Non-pigmented ciliary epithelial cell (primary cell): ENCODE measurements at places on chromosomes 3 and 15.
A peak's percentile ranks its signal among the peaks of the same experiment; 100 is the strongest.

DNA sequence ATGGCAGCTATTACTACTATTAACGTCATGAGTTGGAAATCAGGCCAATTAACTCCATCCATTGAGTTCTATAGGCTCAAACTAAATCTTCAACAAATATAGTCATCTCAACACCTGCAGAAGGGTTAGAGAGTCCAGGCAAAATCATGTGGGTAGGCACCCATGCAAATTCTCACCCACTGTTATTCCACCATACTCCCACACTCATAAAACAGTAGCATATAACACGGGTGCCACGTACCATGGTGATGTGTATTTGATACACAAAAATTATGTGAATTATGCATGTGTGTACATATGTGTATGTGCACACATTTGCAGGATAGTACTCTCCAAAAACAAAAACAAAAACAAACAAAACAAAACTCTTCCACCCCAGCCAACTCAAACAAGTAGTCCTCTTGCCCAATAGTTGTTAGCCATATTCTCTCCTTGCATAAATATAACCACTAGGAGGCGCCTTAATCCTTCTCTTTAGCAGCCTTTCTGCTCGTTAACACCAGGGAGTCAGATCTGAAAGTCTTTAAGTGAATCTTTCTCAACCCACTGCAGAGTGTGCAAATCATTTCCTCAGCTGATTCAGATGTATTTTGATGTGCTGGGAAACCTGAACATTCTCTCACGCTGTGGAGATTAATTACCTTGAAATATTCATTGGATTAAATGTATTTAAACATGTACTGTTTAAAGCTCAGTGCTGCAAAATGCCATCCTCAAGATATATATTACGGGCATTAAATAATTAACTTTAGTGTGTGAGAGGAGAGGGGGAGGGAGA lies 38.0 kb upstream of the COPB2 start:
- DNase-seq = peak; percentile 52

DNA sequence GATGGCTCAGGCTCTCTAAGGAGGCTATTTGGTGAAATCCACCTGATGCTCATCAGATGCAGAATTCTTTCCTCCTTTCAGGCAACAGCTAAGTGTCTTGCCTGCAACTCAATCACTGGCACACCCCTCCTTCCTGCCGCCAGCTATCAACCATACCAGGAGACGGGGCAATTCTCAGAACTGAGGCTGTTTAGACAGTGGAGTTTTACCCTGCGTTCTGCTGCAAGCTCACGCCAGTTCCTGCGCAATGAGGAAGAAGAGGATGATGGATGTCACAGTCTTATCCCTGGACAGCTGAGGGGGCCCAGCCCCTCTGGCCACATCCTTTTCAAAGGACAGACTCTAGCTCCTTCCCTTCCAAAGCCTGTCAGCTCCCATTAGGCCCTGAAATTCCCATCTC lies 7.0 kb upstream of the MANF start:
- no peak for DNase-seq

GRCh38 chr3:125214738-125215137 lies 2.2 kb upstream of the SLC12A8 start:
- no peak for DNase-seq

GRCh38 chr15:62482785-62483429 lies 317.8 kb upstream of the C2CD4B start:
- no peak for DNase-seq

DNA sequence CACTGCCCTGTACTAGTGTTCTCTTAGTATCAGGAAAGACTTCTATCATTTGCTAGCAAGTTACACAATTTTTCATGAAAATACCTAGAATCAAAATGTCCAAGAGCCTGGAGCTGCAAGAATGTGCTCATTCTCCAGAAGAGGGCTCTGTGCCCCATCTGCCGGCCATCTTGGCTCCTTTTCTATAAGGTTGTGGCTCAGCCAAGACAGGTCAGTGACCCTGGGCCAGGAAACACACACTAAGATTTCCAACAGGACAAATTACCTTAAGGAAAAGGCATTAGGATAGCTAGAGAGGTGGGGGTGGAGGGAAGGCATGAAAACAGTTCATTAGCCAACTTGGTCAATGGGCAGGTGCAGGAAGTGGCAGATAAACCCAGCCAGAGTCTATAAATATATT lies 20.7 kb downstream of the TIMP4 start:
- DNase-seq = no peak

- no peak for DNase-seq
These were observed 147.5 kb upstream of the PDZRN3 start for GRCh38 chr3:73772076-73772886.

DNA sequence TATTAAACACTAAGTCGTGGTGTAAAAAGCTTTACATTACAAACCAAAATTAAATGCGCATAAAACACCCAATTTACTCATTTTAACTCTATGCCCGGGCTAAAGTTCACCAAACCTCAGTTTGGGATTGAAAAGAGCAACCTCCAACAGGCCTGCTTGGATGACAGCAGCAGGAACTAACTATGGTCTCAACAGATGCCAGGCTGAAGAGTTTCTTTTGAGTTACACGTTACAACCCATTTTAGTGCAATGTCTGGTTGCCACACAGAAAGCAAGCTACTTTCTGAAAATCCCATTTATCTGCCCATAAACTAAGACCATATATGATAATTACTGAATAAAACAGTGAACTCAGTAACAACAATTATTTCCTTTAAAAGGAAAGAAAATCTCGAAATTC lies 2.2 kb downstream of the SATB1 start:
- DNase-seq = no peak

DNA sequence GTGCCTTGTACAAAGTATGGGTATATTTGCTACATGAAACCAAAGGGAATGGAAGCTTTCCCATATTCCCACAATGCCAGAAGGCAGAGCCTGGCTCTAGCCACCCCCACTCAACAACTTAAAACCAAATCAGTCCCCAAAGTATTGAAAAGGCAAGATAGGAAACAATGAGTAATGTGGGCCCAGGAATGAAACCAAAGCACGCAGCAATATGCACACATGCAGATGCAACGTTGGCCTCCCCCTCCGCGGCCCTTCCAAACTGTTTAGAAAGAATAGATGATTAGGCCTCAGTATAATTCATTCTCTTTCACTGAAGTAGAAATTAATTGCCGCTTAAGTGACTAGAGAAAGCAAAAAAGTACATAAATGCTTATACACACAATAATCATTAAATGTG lies 59.1 kb downstream of the THRB start:
- DNase-seq = no peak

GRCh38 chr15:98728811-98729160 lies 80.4 kb downstream of the IGF1R start:
- no peak for DNase-seq

- DNase-seq = no peak
These were observed 245.5 kb downstream of the TBL1XR1 start for GRCh38 chr3:176951586-176952292.

GRCh38 chr3:41598402-41599126 lies 363.3 kb downstream of the ULK4 start:
- DNase-seq = no peak

DNA sequence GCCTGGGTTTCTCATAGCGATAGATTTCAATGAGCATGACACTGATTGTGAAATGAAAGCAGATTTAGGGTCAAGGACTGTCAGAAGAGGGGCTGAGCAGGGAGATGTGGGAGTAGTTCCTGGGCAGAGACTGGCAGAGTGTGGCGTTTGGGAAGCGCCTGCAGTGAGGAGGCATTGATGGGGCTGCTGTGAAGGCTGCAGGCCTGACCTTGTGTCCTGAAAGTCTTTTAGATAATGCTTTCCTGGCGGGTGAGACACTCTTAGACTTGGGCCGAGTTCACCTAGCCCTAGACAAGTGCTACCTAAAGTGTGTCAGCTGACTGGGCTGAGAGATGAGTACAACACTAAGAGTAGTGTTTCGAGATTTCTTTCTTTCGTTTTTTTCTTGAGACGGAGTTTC lies 20.7 kb downstream of the USP13 start:
- no peak for DNase-seq

DNA sequence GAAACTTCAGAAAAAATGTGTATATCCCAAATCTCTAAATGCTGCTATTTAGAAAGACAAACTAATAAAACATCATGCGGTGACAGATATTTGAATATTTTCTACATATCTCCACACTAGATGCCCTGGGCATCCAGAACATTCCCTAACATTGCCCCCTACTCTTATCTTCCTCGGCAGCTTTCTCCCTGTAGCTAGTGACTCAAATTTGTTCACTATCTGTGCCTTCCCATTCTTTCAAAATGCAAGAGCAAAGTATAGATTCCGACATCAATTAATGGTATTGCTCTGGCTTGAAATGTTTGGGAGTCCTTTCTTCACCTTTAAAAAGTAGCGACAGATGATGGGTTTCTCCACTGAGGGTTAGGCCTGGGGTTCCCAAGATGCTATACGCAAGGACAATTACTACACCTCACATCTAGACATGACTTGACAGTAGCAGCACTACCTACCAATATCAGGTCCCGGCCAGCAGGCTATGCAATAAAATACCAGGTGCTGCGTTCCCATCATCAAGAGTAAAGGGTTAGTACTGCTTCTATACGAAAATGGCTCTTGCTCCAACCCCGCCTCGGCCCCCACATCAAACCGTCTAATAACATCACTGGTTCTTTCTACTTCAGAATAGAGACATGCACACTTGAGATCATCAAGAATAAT lies 631 bp downstream of the UBR1 start:
- DNase-seq = no peak

GRCh38 chr15:101455291-101456025 lies 34.0 kb downstream of the PCSK6 start:
- no peak for DNase-seq

DNA sequence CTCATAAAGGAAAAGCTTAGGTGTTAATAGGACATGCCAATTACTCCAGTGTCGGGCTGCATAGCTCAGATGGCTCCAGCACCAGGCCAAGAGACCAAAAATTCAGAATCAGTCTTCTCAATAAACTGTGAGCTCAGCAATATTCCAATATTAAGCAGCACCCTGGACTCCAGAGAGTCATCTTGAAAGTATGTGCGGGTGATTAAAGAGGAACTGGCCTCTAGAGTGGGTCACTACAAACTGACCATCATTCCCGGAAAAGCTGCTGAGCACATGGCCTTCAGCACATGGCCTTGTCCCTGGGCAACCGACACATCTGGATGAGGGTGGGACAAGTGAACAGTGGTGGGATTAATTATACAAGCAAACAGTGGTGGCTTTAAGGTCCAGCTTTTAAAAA lies 59.0 kb downstream of the MAGI1 start:
- no peak for DNase-seq

DNA sequence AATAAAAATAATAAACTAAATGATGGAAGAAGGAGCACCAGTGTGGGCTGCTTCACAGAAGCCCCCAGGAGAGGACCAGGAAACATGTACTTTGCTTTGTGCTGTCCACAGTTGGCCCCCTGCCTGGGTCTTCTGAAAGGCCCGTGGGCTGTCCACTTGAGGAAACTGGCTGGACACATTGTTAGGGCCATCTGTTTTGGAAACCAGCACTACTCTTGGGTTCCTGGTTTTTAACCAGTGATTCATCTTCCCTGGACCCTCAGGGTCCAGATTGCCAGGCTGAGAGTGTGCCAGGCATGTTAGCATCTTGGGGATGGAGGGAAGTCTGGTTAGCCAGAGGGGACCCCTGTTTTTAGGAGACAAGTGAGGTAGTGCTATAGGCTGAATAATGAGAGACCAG lies 297.2 kb upstream of the C2CD4B start:
- DNase-seq = no peak

DNA sequence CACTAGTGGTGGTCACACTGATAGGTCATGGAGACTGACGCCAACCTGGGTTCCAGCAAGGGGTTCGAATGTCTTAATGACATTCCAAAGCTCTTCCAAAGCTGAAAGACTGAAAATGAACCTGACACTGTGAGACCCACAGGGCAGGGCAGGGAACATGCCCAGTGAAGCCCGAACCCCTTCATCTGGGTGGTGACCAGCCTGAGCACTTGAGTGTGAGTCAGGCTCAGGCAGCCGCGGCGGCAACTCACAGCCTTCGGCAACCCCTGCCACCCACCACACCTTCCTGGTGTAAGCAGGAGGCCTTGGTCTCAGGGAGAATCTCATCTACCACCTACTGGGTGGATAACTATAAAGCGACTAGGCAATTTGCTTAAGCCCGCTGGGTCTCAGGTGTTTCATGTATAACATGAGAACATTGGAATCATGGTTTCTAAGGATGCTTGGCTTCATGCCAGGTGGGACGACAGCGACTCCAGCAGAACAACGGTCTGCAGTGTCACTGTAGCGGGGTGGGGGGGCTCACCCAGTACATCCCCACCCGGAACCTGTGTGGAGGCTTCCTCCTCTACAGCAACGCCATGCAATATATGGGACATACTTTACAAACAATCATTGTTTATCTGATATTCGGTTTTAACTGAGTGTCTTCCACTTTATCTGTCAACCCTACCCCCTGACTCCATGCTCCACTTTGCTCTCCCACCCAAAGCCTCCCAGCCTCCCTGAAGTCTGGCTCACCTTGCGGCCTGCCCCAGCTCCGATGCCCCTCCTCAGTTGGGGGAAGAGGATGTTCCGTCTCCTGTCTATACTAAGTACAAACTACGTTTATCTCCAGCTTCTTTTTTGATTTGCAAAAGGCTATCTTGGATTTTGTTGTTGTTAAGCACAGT lies 125.0 kb upstream of the MEF2A start:
- DNase-seq = no peak

DNA sequence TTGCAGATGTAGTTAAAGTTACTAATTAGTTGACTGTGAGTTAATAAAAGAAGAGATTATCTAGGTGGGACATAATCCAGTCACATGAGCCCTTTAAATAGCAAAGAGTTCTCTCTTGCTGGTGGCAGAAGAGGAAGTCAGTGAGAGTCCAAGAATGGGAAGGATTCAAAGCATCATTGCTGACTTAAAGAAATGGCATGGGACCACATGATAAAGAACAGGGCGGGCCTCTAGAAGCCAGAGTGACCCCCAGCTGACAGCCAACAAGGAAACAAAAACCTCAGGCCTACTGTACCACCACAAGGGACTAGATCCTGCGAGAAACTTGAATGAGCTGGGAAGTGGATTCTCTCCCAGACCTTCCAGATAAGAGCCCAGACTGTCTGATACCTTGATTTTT lies 447.2 kb upstream of the CCDC54 start:
- no peak for DNase-seq

- DNase-seq = no peak
These were observed 52.8 kb downstream of the ETFA start for GRCh38 chr15:76258460-76258859.

DNA sequence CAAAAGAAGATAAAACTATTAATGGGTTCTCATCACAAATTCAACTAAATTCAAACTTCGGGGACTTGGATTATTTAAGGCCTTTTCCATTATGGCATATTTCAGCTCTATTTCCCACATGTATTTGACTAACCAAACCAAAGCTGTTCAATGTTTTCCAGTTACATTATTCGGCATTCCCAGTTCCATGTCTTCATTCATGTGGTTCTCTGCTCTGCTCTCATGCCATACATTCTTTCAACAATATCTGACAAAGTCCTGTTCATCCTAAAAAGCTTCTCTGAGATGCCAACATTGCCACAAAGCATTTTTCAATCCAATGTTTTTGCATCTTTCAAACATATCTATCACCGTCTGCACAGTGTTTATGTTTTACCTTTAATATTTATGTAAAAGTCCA lies 141.4 kb downstream of the GREM1 start:
- no peak for DNase-seq
